ENCODE measurements at places on chromosomes 7 and 10.

- no peak for DNase-seq
These were observed 68.7 kb upstream of the CHST15 start for GRCh38 chr10:124162136-124162535.

DNA sequence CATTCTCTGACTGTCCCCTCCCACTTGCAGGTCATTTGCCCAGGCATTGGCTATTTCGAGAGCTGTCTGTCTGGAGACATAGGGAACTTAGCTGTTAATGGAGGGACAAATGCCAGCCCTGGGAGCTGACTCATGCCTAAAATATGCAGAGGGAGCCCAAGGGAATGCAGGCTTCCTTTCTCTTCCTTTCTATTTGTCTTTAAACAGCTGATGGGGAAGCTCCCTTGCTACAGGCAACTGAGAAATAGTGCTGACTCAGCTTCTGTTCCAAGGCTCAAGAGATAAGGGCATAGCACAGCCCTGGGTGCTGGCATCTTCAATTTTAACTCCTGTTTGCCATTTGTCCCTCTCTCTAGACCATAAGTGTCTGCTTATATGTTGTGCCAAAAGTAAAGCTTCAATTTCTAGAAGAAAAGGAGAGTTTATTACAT, 82.7 kb upstream of the C1GALT1 start:
- DNase-seq = no peak

GRCh38 chr7:80311313-80311712, 176.7 kb downstream of the GNAI1 start:
- DNase-seq = no peak

- DNase-seq = no peak
These were observed 85.3 kb downstream of the ZNF33B start for GRCh38 chr10:42553064-42553407.

GRCh38 chr7:114931656-114932011, 9.7 kb downstream of the MDFIC start:
- DNase-seq = no peak

GRCh38 chr10:33716501-33717267, 382.2 kb upstream of the NRP1 start:
- no peak for DNase-seq

- no peak for DNase-seq
These were observed 98.5 kb upstream of the ANK3 start for GRCh38 chr10:60488111-60488669.

GRCh38 chr10:128875956-128876736, 590.9 kb upstream of the MGMT start:
- DNase-seq = no peak

DNA sequence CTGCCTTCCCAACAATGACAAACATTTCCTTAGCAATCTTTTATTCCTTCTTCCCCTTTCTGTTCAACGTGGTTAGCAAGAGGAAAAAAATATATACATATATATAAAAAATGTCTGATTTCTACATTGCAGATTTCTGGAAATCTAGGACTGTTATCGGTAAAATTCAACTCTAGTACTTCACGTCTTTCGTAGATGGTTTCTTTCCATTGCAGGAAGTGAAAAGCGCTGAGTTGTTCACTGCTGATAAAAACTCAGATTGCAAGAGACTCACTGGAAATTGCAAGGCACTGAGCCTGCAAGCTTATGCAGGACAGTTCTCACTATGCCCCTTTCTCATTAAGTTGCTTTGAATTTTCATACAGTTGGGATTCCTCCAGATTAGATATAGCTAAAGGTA, 23.9 kb downstream of the KIN start:
- DNase-seq = no peak

GRCh38 chr7:154628556-154628955, 374.4 kb downstream of the PAXIP1 start:
- no peak for DNase-seq

DNA sequence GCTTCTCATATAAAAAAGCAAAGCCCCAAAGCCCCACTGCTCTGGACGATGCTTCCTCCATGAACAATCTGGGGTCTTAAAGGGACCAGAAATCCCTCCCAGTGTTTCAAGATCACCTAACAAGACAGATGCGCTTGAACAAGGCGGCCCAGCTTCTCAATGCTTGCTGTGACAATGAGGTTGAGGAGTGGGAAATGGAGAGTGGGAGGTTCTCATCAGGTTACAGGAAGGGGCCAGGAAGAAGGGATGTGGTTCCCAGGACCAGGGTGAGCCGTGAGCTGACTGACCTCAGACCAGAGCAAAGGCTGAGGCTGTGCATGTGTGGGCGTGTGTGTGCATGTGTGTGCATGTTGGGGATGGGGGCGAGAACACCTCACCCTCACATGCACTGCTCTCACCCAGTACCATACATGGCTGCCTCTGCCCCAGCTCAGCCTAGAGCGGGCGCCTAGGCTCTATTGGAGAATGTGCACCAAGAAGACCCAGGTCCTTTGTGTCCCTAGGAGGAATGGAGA, 220.8 kb upstream of the GPR26 start:
- DNase-seq = no peak

- no peak for DNase-seq
These were observed 16.3 kb upstream of the ORAI2 start for GRCh38 chr7:102417105-102417504.

DNA sequence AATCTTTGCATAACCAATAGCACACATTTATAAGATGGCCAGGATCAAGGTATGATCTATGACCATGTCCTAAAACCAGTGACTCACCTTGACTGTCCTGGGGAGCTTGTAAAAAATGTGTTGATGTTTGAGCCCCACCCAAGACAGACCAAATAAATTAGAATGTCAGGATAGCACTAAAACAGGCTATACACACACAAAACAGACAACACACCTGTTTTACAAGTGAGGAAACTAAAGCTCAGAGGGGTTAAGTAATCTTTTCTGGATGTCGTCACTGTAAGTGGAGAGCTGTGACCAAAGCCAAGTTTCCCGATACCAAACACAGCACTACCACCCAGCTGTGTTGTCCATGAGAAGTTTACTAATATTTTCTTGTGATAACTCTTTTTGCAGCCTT, 84.5 kb downstream of the AVL9 start:
- no peak for DNase-seq

- DNase-seq = no peak
These were observed 3.4 kb upstream of the ZNF503 start for GRCh38 chr10:75404815-75405597.

- no peak for DNase-seq
These were observed 32.1 kb upstream of the CCSER2 start for GRCh38 chr10:84296091-84296981.

DNA sequence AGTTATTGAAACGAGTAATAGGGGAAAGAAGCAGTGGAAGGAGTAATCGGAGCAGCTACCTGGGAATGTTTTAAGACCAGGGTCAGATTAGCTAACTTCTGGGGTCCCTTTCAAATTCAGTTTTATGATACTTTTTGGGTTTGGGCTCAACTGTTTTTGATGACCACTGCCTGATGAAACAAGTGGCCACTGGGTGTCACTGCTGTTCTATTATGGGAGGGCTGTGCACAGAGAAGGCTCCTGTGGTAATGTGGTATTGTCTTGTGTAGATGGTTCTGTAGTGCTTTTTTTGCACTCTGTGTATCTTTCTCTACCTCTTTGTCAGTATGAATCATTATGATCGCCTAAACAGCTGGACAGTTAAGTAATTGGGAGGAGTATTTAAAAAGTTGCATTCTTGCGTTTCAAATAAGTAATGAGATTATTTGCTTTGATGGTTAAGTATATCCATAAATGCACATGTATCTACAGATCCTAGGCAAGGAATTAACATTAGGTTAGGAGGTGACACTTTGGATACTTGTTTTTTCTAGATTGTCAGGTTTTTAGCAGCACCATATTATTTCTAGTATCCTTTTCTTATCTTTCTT, 128.4 kb downstream of the ABCA13 start:
- DNase-seq = no peak

DNA sequence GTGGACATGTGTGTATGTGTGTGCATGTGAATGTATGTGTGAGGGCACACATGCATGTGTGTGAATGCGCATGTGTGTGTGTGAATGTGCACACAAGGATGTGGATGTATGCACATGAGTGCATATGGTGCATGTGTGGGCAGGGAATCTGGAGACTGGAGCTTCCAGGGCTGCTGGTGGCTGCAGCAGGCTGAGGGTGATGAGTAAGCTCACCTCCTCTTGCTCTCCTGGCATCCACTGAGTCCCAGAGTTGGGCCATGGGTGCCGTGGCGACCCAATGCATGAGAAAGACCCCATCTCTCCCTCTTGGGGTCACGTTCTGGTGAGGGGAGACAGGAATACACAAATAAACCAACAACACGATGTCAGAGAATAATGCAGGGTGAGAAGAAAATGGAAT, 33.3 kb upstream of the COL13A1 start:
- DNase-seq = no peak

- DNase-seq = no peak
These were observed 15.7 kb downstream of the PPP1R3C start for GRCh38 chr10:91617072-91617609.

GRCh38 chr7:44580945-44581878, 819 bp downstream of the TMED4 start:
- DNase-seq = no peak
